ENCODE measurements at places on chromosomes 5 and 9.

- DNase-seq = no peak
These were observed 344.9 kb downstream of the ICE1 start for GRCh38 chr5:5767286-5767928.

DNA sequence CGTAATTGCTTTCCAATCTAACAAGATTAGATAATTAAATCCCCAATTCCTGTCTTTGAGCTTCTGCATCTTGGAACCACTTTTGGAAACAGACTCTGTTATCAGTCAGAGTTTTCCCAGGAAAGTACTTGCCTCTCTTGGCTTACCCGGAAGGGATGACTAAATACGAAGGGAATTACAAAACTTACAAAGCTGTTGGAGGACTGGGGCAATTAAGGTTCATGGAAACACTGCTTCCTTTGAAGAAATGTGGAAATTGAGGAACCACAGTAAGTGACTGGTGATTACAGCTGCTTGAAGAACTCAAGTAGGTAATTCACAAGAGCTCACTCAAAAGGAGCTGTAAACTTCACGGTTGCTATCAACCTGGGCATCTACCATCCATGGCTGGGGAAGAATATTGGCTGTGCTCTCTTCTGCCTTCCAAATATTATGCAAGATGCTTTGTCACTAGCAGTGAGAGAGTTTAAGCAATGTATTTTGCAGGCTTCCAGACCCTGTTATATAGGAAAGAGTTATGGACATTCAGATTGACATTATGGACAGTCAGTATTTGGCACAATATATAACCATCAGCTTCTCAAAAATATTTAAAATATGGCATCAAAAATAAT, 104.6 kb upstream of the MAN2A1 start:
- DNase-seq = no peak

- no peak for DNase-seq
These were observed 13.1 kb upstream of the IFNA14 start for GRCh38 chr9:21252721-21253547.

- DNase-seq = no peak
These were observed 720.2 kb upstream of the C9orf72 start for GRCh38 chr9:28293369-28294090.

GRCh38 chr5:60636644-60637043, 63.3 kb downstream of the DEPDC1B start:
- no peak for DNase-seq

DNA sequence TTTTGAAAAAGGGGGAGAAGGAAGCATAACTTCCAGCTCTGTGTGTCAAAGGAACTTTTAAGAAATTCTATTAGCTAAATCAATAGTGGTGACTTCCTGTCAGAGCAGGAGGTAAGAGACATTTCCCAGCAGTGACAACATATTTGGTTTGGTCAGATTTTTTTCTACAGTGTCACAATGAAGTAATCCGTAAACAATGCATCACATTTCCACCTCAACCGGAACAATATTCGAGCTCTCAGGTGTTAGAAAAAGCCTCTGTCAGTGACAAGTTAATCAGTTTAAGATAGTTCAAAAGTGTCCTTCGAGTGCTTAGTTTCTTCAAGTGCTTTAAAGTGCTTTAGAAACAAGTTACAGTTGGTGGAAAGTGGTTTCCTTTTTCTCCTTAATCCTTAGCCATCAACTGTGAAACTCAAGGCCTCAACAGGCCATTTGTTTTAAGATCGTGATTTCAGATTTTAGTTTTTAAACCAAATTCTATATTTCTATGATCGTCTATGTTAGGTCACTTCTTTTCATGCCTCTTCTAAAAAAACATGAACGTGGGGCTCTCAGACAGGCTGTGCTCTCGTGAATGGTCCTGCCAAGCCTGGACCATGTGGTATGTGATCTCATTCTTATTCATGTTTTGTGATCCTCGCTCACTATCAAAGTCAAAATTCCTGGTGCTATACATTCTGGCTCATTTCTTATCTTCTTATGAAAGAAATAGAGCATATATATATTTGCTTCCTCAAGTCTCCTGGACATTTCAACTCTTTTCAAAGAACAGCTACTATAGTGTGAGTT, 181.9 kb upstream of the HMHB1 start:
- no peak for DNase-seq

- no peak for DNase-seq
These were observed 90.4 kb upstream of the ANKRD55 start for GRCh38 chr5:56323505-56323904.
